Airway epithelial cell (primary cell): ENCODE measurements at places on chromosomes 16 and 17. TPM values are rescaled to one million over a fixed set of nuclear protein-coding genes. Genes with fewer than 3 reads are reported as not detected.

KRTAP1-5 gene
- not detected in 2 replicates for total RNA-seq

WNT3 gene
- 0.60 and 1.1 TPM in 2 replicates for total RNA-seq

MRPL10 gene
- total RNA-seq, result 40.1 and 47.5 TPM in 2 replicates

SMTNL2 gene
- total RNA-seq, result not detected in 2 replicates

SLC5A10 gene
- 0.05 TPM in 1 of 2 replicates, not detected in the other for total RNA-seq

SNAI3 gene
- 0.70 and 0.71 TPM in 2 replicates for total RNA-seq

CTRL gene
- 1.5 TPM in 1 of 2 replicates, not detected in the other for total RNA-seq

GAS2L2 gene
- 0.14 TPM in 1 of 2 replicates, not detected in the other for total RNA-seq

SEPTIN12 gene
- not detected in 2 replicates for total RNA-seq

TBCD gene
- 55.4 and 95.8 TPM in 2 replicates for total RNA-seq

ABHD15 gene
- total RNA-seq, result 7.1 and 7.7 TPM in 2 replicates

PYY gene
- not detected in 2 replicates for total RNA-seq
